ENCODE measurements at places on chromosomes 7 and 10. TPM values are rescaled to one million over a fixed set of nuclear protein-coding genes. Genes with fewer than 3 reads are reported as not detected.

HMX2 gene
- total RNA-seq, result not detected

AKR1C4 gene
- total RNA-seq, result not detected

IDE gene
- total RNA-seq, result 26.4 TPM

EFCAB10 gene
- total RNA-seq, result not detected

DYNC1I1 gene
- not detected for total RNA-seq

AGR3 gene
- total RNA-seq, result not detected

BLVRA gene
- 32.3 TPM for total RNA-seq

NUTM2A gene
- under 0.01 TPM for total RNA-seq

GGCT gene
- 17.5 TPM for total RNA-seq

ENO4 gene
- total RNA-seq, result under 0.01 TPM

OR2A12 gene
- total RNA-seq, result not detected

AGR2 gene
- total RNA-seq, result not detected

SEMA3C gene
- 116 TPM for total RNA-seq

C7orf57 gene
- not detected for total RNA-seq

PHYHIPL gene
- total RNA-seq, result not detected

OR2A42 gene
- total RNA-seq, result not detected

FKBP14 gene
- 45.0 TPM for total RNA-seq

PTPN20 gene
- not detected for total RNA-seq

PDIA4 gene
- total RNA-seq, result 304 TPM

COL1A2 gene
- 1,211 TPM for total RNA-seq

NOM1 gene
- 16.4 TPM for total RNA-seq

FASTK gene
- total RNA-seq, result 41.9 TPM

PRPS1L1 gene
- not detected for total RNA-seq

SEMA4G gene
- 0.56 TPM for total RNA-seq

HYAL4 gene
- not detected for total RNA-seq

CNPY1 gene
- not detected for total RNA-seq

TMEM26 gene
- total RNA-seq, result 0.56 TPM

MAT1A gene
- total RNA-seq, result not detected

NUTM2E gene
- not detected for total RNA-seq

LGI1 gene
- not detected for total RNA-seq

STAG3 gene
- total RNA-seq, result 0.36 TPM

ADCY1 gene
- 0.18 TPM for total RNA-seq

TAS2R4 gene
- 0.28 TPM for total RNA-seq

PCGF5 gene
- total RNA-seq, result 18.1 TPM

LRCH4 gene
- total RNA-seq, result 5.0 TPM

TRPV6 gene
- total RNA-seq, result not detected

WIPF3 gene
- not detected for total RNA-seq

RPEL1 gene
- total RNA-seq, result under 0.01 TPM

SPAM1 gene
- total RNA-seq, result not detected

BAG3 gene
- total RNA-seq, result 5.4 TPM

ERLIN1 gene
- 33.9 TPM for total RNA-seq

H2BK1 gene
- not detected for total RNA-seq

DENND2A gene
- 7.8 TPM for total RNA-seq

CLRN3 gene
- total RNA-seq, result not detected

ADRA2A gene
- not detected for total RNA-seq

SPDYE11 gene
- total RNA-seq, result not detected

GHRHR gene
- not detected for total RNA-seq

HIP1 gene
- total RNA-seq, result 10.0 TPM

EPHB6 gene
- total RNA-seq, result under 0.01 TPM

NKX2-3 gene
- total RNA-seq, result not detected

FOXI2 gene
- total RNA-seq, result not detected

ANKRD26 gene
- 8.6 TPM for total RNA-seq

All from IMR-90 (cell line).